ENCODE measurements at places on chromosomes 7 and 10. TPM values are rescaled to one million over a fixed set of nuclear protein-coding genes. Genes with fewer than 3 reads are reported as not detected.

- no peaks in the 10 kb centered on the region for H3K27me3 ChIP-seq
- no peaks in the 10 kb centered on the region for H3K4me1 ChIP-seq
- no peak overlapping the region for H3K27ac ChIP-seq
These were observed 68.1 kb downstream of the PODXL start for GRCh38 chr7:131488361-131488760.

DNA sequence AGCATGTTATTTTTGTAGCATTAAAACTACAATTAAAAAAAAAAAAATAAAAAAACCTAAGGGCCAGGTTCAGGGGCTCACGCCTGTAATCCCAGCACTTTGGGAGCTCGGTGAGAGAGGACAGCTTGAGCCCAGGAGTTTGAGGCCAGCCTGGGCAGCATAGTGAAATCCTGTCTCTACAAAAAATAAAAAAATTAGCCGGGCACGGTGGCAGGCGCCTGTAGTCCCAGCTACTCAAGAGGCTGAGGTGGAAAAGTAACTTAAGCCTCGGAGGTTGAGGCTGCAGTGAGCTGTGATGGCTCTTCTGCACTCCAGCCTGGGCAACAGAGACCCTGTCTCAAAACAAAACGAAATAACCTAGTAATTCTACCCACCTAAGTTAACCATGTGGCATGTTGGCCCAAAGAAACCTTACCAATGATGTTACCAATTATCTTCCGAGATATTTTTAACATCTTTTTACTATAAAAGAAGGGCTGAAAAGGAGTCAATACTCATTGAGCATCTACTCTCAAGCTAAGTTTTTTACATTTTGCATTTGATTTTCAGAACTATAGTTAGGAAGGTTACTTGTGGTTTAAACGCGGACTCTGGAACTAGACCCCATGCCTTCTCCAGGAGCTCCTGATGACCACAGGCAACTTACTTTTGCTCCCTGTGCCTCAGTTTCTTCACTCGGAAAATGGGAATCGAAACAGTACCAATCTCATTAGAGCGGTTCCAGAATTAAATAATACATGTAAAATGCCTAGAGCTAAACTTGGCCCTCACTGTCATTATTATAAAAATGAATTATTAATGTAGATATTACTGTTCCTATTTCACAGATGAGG is 1.4 kb downstream of the ITGB1 start:
- no peaks in the 10 kb centered on the region for H3K36me3 ChIP-seq
- peak overlapping the region; percentile 93 for H3K4me3 ChIP-seq
- no peak for DNase-seq
- peaks cover 34% of the 10 kb centered on the region for H3K4me1 ChIP-seq
- no peaks in the 10 kb centered on the region for H3K27me3 ChIP-seq

GRCh38 chr7:75996476-75996875 is 2.1 kb upstream of the TMEM120A start:
- H3K36me3 ChIP-seq = no peaks in the 10 kb centered on the region
- no peaks in the 10 kb centered on the region for H3K27me3 ChIP-seq
- no peak for DNase-seq
- no peak overlapping the region for H3K4me3 ChIP-seq

DNA sequence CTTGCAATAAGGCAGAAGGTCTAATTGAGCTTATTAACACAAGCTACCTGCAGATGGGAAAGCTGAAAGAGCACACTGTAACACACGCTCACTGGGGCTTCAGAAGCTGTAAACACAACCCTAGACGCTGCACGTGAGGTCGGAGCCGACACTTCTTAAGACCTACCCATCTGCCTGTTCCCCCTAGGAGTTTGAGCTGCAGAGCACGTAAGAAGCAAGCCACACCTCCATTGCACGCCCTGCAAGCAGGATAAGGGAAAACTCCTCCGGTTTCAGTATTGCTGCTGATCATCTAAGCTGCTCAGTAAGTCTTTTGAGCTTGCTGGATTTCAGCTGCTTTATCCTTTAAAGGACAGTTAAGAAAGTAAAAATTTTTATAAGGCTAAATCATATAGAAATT is 244.0 kb upstream of the ZWINT start:
- no peaks in the 10 kb centered on the region for H3K36me3 ChIP-seq
- no peak overlapping the region for H3K27ac ChIP-seq
- no peak for DNase-seq
- H3K27me3 ChIP-seq = no peaks in the 10 kb centered on the region

ABCB1 gene
- 12.2 TPM for total RNA-seq

AOAH gene
- 30.3 TPM for total RNA-seq

IL2RA gene
- 4.9 TPM for total RNA-seq

ANXA8 gene
- total RNA-seq = not detected

Data from CD4-positive, alpha-beta T cell (primary cell).